CD14-positive monocyte (primary cell): ENCODE measurements at places on chromosomes 3 and 15.

GRCh38 chr3:51686512-51687215 is 15.6 kb downstream of the TEX264 start:
- peak; percentile 39 for DNase-seq

GRCh38 chr15:95025924-95026728 is 794.8 kb downstream of the MCTP2 start:
- DNase-seq, result no peak

DNA sequence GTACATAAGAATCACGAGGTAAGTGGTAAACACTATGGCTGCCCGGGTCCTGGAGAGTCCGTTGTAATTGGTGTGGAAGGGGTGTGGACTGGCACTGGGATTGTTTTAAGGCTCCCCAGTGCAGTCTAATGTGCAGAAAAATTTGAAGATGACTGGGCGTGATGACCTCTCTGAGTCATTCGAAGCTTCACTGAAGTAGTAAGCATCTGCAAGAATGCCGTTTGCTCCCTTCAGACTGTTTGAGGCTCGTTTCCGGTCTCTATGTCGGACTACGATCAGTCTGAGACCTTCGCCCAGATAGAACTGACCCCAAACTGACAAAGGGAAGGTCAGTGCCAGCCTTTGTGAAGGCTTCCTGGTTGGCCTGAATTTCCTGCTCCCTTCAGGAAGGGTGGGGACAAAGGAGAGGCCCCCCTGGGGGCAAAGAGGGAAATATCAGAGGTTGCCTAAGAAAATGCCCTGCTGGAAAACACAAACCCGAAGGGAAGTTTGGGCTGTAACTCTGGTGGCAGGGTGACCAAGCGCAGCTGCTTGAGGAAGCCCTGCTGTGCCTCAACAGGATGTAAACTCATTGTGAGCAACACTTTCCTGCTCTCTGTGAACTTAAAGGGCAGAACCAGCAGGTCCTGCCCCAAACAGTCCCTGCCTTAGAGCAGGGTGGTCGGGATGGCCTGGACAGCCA is 34.6 kb downstream of the BTD start:
- DNase-seq, result peak; percentile 81

DNA sequence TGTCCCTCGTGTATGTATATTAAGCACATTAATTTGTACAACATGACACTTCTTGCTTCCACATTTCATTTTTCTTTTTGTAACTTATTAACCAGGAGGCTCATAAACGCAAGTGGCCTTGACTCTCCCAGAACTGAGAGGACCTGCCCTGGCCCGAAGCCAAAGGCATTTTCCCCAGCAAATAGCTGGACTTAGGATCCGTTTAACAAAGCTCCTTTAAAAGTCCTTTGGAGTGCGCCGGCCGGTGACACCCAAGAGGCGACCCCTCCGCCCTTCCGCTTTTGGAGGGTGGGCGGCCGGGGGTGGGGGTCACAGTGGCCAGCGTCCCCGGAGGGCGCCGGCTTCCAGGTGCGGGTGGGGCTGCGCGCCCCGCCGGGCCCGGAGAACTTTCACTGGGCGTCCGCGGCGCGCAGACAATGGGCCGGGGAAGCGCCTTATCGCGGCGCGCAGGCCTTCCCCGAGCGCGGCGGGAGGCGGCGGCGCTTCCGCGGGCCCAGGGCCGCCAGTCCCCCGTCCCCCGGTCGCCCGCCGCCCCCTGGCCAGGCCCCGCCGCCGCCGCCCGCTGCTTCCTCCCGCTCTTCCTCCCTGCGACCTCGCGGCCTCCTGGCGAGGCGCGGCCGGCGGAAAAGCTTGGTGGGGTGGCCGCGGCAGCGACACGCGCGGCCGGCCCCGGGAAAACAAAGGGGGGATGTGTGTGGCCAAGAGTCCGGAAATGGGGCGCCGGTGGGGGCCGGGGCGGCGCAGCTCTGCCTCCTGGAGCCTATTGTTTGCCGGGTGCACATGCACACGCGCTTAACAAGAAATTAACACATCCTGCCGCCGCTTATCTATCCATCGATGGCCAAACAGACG is 613.4 kb downstream of the MCTP2 start:
- DNase-seq, result no peak

- DNase-seq, result peak; percentile 26
Measured at GRCh38 chr3:59082106-59082505, 32.3 kb upstream of the CFAP20DC start.

DNA sequence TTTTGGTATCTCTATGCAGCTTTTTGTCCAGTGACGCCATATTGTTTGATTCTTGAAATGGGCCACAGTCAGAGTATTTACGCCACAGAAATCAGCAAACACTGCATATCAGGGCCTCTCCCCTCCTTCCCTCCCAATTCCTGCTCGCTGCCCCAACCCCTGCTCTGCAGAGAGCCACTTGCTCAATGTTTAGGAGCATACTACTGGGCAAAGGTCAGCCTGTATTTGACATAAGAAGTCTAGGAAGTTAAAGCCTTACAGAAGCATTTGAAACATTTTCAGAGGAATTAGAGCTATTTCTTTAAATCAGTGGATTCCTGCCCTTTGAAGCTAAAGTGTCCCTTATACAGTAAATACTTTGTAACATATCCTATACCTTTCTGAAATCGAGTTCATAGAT is 17.4 kb upstream of the RARB start:
- DNase-seq, result no peak

- DNase-seq, result no peak
Measured at GRCh38 chr3:157922614-157923013, 183.6 kb downstream of the SHOX2 start.

DNA sequence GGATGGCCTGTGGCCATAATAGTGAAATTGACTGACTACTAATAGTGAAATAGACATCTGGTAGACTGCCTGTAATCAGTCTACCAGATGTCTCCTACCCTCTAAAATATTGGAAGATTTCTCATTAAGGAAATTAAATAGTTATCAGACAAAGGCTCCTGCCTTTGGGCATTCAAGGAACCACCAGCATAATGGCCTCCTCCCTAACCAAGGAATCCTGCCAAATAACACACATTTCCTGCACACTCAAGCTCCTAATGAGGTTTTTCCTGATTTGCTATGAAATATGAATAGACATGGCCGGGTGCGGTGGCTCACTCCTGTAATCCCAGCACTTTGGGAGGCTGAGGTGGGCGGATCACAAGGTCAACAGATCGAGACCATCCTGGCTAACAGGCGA is 14.6 kb downstream of the NUSAP1 start:
- DNase-seq, result no peak

DNA sequence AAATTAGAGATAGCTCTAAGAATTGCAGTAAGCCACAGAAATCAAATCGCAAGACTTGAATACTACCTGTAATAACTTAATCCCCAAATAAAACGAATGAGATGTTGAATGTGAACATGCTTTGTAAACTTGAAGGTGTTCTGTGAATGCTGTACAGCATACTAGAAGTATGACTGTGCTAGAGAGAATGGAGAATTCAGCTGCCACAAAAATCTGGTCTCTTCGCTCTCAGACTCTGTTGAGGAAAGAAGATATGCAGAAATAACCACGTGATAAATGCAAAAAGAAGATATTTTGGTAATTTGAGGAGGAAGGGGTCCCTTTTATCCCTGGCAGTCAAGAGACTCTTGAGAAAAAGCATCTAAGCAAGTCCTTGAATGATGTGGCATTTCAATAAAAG is 37.3 kb downstream of the ZBTB38 start:
- no peak for DNase-seq

DNA sequence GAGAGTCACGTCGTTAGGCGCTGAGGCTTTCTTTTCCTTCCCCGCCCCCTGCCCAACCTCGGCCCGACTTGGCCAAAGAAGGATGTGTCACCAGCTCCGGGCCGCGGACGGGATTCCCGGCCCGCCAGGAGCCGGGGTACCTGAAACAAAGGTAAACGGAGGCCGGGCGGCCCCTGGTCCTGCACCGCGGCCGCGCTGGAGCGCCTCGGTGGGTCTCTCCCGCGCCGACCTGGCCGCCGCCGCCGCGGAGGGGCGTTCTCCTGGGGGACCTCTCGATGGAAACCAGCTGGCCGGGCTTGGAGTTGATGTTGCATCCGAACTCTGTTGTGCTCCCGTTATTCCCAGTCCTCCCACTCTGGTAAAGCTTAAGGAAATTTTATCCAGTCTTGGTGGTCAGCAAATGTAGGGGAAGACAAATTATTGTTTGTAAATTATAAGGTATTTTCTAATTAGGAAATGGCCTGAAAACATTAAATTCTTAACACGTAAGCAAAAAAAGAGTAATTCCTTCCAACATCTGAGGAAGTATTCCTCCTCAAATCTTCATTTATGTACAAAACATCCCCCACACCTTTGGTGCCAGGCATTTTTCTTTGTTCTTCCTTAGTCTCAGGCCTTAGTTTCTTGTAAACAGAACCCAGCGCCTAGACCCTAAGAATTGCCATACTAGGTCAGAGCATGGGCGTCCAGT is 888 bp downstream of the PPP2R3A start:
- DNase-seq, result no peak

DNA sequence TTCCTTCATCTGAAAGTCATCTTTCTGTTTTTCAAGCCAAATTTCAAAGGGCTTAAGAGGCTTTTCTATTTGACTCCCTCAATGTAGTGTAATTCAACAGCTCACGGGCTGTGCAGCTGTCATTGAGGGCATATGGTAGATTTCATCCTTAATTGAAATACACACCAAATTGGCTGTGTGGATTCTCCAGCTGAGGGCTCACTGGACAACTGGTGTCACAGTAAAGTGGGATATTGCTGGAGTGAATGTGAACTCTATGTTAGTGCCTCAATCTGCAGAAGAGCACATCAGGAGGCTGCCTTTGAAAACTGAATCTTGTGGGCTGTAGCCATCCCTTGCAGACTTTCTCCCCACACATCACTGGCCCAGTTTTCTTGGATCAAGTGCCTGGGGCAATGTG is 120.1 kb downstream of the GALK2 start:
- no peak for DNase-seq

DNA sequence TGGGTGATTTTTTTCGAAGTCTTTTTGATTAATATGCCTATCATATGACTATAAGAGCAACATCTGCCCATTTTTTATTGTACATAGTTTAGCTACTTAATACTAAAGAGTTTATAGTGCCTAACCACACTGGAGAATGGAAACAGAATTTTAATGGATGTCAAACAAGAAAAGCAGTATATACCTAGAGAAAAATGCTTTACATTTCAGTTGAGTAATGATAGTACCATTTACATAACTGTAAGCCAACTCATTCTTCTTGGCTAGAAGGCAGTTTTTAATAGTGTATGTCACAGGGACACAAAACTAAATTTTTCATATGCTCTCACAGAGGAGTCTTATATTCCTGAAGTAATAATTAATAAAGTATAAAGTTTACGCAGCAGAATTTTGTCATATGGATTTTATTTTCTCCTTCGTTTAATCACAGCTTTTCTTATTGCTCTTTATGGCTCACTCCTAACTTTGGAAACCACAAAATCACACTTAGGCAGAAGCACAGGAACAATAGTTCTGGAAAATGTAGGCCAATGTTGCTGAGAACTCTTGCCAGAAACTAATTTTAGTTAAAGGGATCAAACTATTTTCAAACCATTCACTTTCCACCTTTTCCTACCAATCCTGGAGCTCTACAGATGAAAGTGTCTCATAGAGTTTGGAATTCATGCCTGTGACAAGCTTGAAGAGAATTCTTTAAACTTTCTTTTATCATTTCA is 243.6 kb downstream of the ZIC1 start:
- DNase-seq, result no peak

- no peak for DNase-seq
Measured at GRCh38 chr3:188253800-188254452, 100.0 kb downstream of the LPP start.

GRCh38 chr3:61608072-61608471 is 46.7 kb downstream of the PTPRG start:
- DNase-seq, result no peak

- peak; percentile 55 for DNase-seq
Measured at GRCh38 chr15:78131295-78132061, at the start of gene CIB2. Gene CIB2 (minus strand): TSS chr15:78131445. CDS start chr15:78131215, 230 bp downstream.

- no peak for DNase-seq
Measured at GRCh38 chr3:188590557-188590956, 436.6 kb downstream of the LPP start.

DNA sequence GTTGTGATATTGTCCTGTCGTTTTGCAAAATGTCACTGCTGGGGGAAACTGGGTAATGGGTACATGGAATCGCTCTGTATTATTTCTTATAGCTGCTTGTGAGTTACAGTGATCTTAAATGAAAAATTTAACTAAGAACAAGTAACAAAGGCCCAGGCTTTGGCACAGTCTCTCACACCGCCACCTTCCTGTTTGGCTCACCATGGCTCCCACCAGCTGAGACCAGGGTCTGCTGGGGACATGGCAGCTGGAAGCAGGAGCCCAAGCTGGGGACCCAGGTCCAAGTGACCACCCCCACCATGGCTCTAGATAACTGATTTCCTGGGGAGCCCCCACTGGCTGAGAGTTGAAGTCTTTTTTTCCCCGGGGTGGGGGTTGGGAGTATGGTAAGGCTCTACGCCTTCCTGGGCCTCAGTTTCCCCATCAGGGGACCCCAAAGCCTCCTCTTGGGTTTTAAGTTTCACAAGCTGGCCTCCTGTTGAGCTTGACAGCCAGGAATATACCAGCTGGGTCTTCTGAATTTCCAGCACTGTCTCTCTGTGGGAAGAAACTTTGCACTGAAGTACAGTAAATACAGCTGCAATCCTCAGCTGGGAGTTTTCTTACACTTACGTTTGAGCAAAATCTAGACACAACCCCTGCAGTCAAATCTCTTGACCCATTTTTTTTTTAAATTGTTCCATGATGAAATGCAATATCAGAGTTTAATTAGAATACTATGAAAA is 26.1 kb downstream of the ABTB1 start:
- DNase-seq, result no peak

- DNase-seq, result no peak
Measured at GRCh38 chr15:92951800-92952457, 51.8 kb downstream of the CHD2 start.

GRCh38 chr3:149969110-149969939 is 1.4 kb downstream of the PFN2 start:
- no peak for DNase-seq

GRCh38 chr3:140712301-140712700 is 34.4 kb downstream of the TRIM42 start:
- DNase-seq, result no peak

GRCh38 chr15:35427091-35427490 is 118.9 kb downstream of the DPH6 start:
- DNase-seq, result no peak

DNA sequence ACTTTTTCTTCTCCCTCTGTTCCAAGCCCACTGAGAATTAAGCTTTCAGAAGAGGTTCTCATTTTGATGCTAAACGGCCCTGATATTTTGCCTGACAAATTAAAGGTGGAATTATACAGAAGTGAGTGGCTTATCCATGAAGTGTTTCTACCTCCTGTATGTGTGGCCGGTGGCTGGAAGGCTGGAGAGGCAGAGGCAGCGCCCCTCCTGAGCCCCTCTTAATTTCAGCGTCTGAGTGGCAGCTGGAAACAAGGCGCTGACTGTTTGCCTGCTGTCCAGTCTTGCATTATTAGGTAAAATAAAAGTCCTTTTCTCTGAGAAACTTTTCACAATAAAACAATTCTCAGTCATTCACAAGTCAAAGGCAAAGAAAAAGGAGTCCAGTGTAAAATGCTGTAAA is 685.7 kb downstream of the MCTP2 start:
- DNase-seq, result no peak

- DNase-seq, result peak; percentile 66
Measured at GRCh38 chr3:143970773-143971358, 757 bp upstream of the DIPK2A start.
